ENCODE measurements at places on chromosomes 4 and X. TPM values are rescaled to one million over a fixed set of nuclear protein-coding genes. Genes with fewer than 3 reads are reported as not detected.

DNA sequence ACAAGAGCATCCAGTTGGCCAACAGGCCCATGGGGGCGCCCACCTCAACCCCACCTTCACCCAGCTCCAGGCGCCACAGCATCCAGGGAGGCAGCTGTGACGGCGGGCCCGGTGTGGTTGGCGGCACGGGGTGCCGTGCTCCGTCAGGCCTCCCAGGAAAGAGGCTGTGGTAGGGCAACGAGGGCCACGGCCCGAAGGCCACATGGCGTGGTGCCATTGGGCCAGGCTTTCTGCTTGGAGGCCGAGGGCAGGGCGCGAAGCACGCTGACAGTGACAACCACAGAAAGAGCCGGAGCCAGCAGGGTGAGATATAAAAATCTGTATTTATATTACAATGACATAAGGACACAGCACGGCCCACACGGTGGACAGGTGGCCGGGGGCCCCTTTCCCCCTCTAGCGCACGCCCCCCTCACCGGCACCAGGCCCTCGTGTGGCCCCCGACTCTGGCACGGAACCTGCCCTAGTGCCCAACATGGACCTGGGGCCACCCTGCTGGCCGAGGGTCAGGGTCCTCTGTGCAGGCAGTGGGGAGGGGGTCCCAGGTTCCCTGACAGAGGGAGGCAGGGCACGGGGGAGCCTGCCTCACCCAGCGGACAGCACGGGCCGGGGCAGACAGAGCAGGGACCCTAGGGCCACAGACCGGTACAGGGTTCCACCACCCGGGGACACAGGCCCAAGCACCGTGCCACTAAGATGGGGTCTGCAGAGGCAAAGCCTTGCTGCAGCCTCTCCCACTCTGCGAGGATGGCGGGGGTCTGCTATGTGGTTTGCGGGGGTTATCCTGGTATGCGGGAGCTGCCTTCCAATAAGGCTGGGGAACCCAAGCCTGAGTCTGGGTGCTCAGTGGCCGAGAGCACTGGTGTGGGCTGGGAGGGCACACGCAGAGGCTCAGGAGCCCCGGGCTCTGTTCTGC lies 5.5 kb upstream of the HAUS3 start:
- no peaks in the 10 kb centered on the region for H3K27me3 ChIP-seq
- no peak overlapping the region for H3K4me3 ChIP-seq
- peaks cover 19% of the 10 kb centered on the region for H3K4me1 ChIP-seq
- DNase-seq = no peak
- H3K27ac ChIP-seq = no peak overlapping the region

DNA sequence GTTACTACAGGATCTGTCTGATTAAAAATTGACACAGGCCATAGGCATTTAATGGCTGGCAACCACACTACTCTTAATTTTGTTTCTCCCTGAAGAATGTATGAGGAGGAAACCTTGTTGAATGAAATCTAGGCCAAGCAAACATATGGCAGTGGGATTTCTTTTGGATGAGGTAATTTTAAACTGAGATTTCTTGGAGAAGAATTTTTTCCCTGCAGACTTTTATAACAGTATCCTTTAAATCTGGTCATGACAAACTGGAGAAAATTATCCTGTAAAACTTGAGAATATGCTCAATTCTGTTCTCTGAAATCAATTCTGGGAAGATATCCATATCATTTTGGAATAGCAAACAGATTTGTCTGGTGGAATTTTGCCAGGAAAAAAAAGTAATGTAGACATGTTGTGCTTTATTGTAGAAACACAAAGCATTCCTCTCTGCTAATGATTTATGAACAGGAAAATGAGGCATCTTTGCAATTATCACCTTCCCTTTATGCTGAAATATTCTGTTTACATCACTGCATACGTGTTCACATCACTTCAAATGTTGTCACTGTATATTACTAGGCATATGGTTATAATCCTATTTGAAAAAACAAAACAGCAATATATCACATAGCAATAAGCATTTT lies 108.3 kb upstream of the ARSJ start:
- H3K4me3 ChIP-seq = no peak overlapping the region
- peaks cover 4% of the 10 kb centered on the region for H3K27me3 ChIP-seq
- DNase-seq = no peak

DNA sequence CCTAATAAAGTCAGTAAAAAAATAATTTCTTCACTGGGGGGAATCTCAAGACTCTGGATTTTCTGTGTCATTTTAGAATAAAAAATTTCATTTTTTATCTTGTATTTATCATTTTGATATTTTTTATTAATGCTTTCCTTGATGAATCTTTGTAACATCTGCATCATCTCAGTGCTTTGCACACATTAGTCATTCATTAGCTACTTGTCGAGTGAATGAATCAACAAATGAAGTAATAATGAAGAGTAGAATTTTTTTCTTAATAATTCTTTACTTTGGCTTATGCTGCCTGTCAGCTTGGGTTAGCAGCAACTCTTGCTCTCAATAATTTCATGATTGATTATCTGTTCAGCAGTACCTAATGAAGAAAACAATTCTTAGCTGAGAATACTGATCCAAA lies 530.8 kb downstream of the GRXCR1 start:
- H3K27ac ChIP-seq = no peak overlapping the region
- H3K4me3 ChIP-seq = no peak overlapping the region
- H3K27me3 ChIP-seq = no peaks in the 10 kb centered on the region
- H3K4me1 ChIP-seq = no peaks in the 10 kb centered on the region
- H3K36me3 ChIP-seq = no peaks in the 10 kb centered on the region
- no peak for DNase-seq

- H3K4me1 ChIP-seq = no peaks in the 10 kb centered on the region
- H3K27me3 ChIP-seq = peaks cover 3% of the 10 kb centered on the region
- no peak overlapping the region for H3K27ac ChIP-seq
Observed at GRCh38 chr4:123361195-123361861, 35.3 kb upstream of the SPRY1 start.

GRCh38 chrX:149286940-149287349 lies 218.2 kb downstream of the IDS start:
- DNase-seq = peak; percentile 41
- H3K27ac ChIP-seq = no peak overlapping the region
- H3K27me3 ChIP-seq = no peaks in the 10 kb centered on the region
- H3K4me3 ChIP-seq = no peak overlapping the region

- H3K27ac ChIP-seq = no peak overlapping the region
- no peak overlapping the region for H3K4me3 ChIP-seq
- H3K4me1 ChIP-seq = no peaks in the 10 kb centered on the region
- H3K27me3 ChIP-seq = no peaks in the 10 kb centered on the region
- H3K36me3 ChIP-seq = no peaks in the 10 kb centered on the region
- DNase-seq = no peak
Observed at GRCh38 chrX:33831211-33831610, 300.9 kb downstream of the FAM47A start.

GRCh38 chr4:26557164-26557563 lies 26.7 kb upstream of the TBC1D19 start:
- no peaks in the 10 kb centered on the region for H3K4me1 ChIP-seq
- no peak for DNase-seq
- H3K4me3 ChIP-seq = no peak overlapping the region
- peaks cover 26% of the 10 kb centered on the region for H3K27me3 ChIP-seq

DNA sequence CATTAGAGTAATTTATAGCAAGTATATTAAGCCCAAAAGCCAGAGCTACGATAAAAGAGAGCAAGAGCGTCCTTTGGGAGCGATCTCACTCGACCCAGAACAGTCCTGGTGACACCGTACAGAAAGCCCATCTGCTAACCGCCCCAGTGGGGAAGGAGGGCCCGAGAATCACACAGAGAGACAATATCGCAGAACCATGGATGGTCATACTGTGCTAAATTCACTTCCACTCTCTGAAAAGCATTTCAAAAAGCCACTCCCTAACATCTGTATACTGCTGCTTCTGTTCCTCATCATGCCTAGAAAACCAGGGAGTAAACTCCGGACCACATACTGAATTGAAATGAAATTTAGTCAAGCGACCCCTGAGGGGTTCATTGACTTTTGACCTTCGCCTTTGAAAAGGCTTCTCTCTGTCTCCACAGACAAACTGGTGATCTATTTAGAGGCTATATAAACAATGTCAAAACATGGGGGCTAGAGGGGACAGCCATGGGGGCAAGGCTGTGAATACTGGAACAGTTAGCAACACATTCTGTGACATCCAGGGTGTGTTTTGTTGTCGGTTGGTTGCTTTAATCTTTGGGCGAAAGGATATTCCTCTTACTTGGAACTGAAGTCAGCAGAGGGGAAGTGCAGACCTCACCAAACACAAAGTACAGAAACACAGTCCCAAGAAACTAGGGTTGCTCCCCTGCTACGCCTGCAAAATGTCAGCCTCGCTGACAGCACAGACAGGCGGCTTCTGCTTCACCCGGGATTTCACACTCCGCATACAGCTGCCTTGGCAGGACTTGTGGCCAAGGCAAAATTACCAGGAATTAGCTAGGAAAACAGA lies 129.0 kb upstream of the RASGEF1B start:
- no peak overlapping the region for H3K27ac ChIP-seq
- H3K4me1 ChIP-seq = no peaks in the 10 kb centered on the region
- no peak overlapping the region for H3K4me3 ChIP-seq
- H3K36me3 ChIP-seq = no peaks in the 10 kb centered on the region
- no peaks in the 10 kb centered on the region for H3K27me3 ChIP-seq

ARSJ gene
- not detected for total RNA-seq

- H3K4me3 ChIP-seq = no peak overlapping the region
- peak overlapping the region; percentile 74 for H3K27ac ChIP-seq
- H3K27me3 ChIP-seq = no peaks in the 10 kb centered on the region
- H3K4me1 ChIP-seq = peaks cover 45% of the 10 kb centered on the region
- no peak for DNase-seq
- peaks cover 16% of the 10 kb centered on the region for H3K36me3 ChIP-seq
Observed at GRCh38 chrX:30659421-30659820, 6.2 kb downstream of the GK start.

GRCh38 chr4:176156656-176157055 lies 38.7 kb downstream of the SPATA4 start:
- H3K36me3 ChIP-seq = no peaks in the 10 kb centered on the region
- no peak overlapping the region for H3K4me3 ChIP-seq

AFM gene
- not detected for total RNA-seq

- H3K4me3 ChIP-seq = no peak overlapping the region
- H3K36me3 ChIP-seq = peaks cover 40% of the 10 kb centered on the region
Observed at GRCh38 chr4:48506716-48507115, 16.7 kb downstream of the ZAR1 start.

DNA sequence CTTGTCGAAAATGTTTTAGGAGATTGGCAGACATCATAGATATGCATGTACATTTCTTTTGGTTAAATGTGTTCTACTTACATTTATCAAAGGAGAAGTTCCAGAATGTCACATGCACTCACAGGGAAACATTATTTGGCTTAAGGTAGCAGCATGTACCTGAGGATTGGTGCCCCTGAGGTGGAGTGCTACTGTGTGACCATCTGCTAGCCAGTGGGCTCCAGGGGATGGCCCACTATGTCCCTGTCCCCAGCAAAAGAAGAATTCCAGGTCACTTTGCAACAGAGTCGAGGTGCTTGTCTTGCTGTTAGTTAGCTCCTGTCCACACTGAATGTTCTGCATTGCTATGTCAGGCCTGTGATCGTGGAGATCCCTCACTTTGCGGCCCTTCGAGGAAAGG lies 283.2 kb downstream of the ANK2 start:
- no peaks in the 10 kb centered on the region for H3K4me1 ChIP-seq
- H3K4me3 ChIP-seq = no peak overlapping the region
- no peaks in the 10 kb centered on the region for H3K36me3 ChIP-seq

GRCh38 chr4:173370130-173370476 lies 651 bp upstream of the SAP30 start:
- peak; percentile 67 for DNase-seq
- peaks cover 47% of the 10 kb centered on the region for H3K4me1 ChIP-seq
- H3K27me3 ChIP-seq = no peaks in the 10 kb centered on the region
- peak overlapping the region; percentile 99 for H3K27ac ChIP-seq
- peak overlapping the region; percentile 98 for H3K4me3 ChIP-seq

- H3K4me3 ChIP-seq = no peak overlapping the region
- no peak overlapping the region for H3K27ac ChIP-seq
- peaks cover 5% of the 10 kb centered on the region for H3K4me1 ChIP-seq
Observed at GRCh38 chrX:103782640-103783039, 6.0 kb downstream of the PLP1 start.

DNA sequence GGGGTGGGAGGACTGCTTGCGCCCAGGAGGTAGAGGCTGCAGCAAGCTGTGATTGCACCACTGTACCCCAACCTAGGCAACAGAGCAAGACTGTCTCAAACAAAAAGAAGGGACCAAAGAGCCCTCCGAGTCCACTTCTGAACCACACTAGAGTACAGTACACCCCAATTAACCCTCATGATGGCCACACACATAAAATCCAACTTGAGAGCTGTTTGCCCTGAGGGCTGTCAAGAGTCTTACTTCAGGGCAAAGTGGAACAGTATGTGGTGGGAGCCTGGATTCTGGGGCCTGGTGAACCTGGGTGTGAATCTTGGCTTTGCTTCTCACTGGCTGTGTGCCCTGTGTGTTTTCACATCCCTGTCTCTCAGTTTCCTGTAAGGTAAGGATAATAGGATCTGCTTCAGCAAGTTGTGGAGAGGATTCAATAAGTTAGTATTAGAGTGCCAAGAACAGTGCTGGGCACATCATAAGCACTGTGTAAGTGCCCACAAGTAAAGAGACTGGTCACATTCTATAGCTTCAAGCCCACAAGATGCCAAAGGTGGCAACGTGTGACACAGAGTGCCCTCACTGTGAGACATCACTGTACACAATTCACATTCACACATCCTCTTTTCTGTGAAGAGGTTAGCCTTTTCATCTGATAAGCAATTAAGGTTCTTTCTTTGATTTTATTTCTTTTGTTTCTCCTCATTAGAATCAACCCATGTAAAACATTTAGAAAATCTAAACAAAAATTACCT lies 52.1 kb downstream of the LEF1 start:
- peak overlapping the region; percentile 94 for H3K27ac ChIP-seq
- peak overlapping the region; percentile 33 for H3K4me3 ChIP-seq
- H3K4me1 ChIP-seq = peaks cover 93% of the 10 kb centered on the region
- H3K36me3 ChIP-seq = peaks cover 71% of the 10 kb centered on the region

- H3K4me1 ChIP-seq = peaks cover 30% of the 10 kb centered on the region
- H3K36me3 ChIP-seq = peaks cover 66% of the 10 kb centered on the region
- H3K4me3 ChIP-seq = no peak overlapping the region
- H3K27ac ChIP-seq = no peak overlapping the region
Observed at GRCh38 chrX:119638725-119639471, 32.7 kb upstream of the NKRF start.

ADH1A gene
- total RNA-seq = not detected

HMGN5 gene
- 1.4 TPM for total RNA-seq

GRCh38 chr4:89800012-89800516 lies 36.9 kb downstream of the SNCA start:
- H3K4me1 ChIP-seq = no peaks in the 10 kb centered on the region
- no peak overlapping the region for H3K27ac ChIP-seq
- no peak overlapping the region for H3K4me3 ChIP-seq
- DNase-seq = no peak

CD38 gene
- total RNA-seq = 95.3 TPM

- no peak for DNase-seq
- no peak overlapping the region for H3K4me3 ChIP-seq
- no peaks in the 10 kb centered on the region for H3K36me3 ChIP-seq
- H3K27me3 ChIP-seq = no peaks in the 10 kb centered on the region
- H3K27ac ChIP-seq = no peak overlapping the region
Observed at GRCh38 chr4:118099106-118099505, 64.8 kb downstream of the NDST3 start.
